ENCODE measurements at places on chromosomes 1 and 21. TPM values are rescaled to one million over a fixed set of nuclear protein-coding genes. Genes with fewer than 3 reads are reported as not detected.

COL11A1 gene
- not detected for polyA plus RNA-seq

DNA sequence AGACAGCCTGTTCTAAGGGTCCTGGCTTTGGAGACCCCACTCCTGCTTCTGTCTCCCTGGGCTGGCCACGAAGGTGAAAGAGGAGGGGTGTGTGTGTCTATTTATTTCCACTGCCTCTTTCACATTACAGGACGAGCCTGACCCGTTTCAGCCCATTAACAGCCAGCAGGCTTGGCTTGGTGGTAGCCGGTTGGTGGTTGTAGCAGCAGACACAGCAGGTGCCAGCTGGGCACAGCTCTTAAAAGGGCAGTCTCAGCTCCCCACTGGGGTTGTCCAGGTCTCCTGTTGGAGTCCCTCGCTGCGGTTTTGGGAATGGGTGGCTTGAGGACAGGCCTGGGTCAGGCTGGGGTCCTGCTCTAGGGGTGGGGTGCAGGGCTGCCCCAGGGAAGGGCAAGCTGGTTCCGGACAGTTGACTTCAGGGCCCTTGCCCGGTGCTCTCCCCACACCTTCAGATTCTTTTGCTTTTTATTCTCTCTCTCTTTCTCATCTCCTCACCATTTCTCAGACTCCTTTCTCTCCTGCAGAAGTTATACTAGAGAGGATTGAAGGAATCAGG, 84.6 kb downstream of the ACTL8 start:
- no peak for DNase-seq

DNA sequence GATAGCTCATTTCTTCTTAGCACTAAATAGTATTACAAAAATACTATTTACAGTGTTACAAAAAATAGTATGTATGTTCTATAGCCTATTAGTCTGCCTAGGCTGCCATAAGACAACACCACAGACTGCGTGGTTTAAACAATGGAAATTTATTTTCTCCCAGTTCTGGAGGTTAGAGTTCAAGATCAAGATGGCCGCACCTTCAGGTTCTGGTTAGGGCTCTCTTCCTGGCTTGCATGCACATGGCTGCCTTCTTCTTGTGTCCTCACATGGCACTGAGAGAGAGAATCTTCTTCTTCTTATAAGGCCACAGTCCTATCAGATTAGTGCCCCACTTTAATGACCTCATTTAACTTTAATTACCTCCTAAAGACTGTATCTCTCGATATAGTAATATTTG, 4.1 kb downstream of the ATF6 start:
- no peak for DNase-seq

WLS gene
- polyA plus RNA-seq: not detected

GRCh38 chr1:186626356-186626932, 53.8 kb downstream of the PTGS2 start:
- DNase-seq: no peak

TRIM17 gene
- polyA plus RNA-seq: 0.44 TPM
